ENCODE measurements at places on chromosomes 2 and 18.
A peak's percentile ranks its signal among the peaks of the same experiment; 100 is the strongest.

- no peak for DNase-seq
Observed at GRCh38 chr2:54560146-54560881, 104.2 kb downstream of the SPTBN1 start.

DNA sequence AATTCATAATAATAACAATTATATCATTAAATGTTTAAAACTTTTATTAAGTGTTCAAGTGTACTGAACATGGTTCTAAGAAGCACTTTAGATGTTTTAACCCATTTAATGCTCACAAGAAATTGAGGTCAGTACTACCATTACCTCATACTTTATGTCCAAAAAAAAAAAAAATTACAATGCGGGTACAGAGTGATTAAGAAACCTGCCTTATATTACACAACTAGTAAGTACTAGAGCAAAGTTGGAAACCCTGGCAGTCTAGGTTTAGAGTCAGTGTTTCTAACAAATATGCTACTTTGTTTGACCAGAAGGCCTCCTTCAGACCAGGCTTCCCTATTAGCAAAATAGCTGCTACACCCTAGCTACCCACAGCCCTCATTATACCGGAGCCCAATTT is 28.5 kb downstream of the PLEKHM3 start:
- DNase-seq: no peak

DNA sequence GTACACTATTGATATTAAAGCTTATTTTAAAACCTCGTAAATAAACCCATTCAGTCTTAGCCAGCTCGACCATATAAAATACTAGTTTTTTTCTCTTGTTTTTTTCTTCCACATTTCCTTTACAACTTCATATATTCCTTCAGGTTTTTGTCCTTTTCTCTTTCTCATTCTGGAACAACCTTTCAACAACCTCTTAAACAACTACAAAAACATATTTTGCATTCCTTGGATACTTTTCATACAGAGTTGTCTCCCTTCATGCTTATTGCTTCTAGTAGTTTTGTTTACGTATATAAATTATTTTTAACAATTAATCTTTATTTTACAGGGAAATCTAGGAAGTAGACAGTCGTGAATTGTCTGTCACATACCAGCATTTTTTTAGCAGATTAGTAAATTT is 41.2 kb downstream of the COMMD1 start:
- no peak for DNase-seq

- DNase-seq: peak; percentile 18
Observed at GRCh38 chr18:63831080-63831788, 56.0 kb downstream of the SERPINB7 start.

DNA sequence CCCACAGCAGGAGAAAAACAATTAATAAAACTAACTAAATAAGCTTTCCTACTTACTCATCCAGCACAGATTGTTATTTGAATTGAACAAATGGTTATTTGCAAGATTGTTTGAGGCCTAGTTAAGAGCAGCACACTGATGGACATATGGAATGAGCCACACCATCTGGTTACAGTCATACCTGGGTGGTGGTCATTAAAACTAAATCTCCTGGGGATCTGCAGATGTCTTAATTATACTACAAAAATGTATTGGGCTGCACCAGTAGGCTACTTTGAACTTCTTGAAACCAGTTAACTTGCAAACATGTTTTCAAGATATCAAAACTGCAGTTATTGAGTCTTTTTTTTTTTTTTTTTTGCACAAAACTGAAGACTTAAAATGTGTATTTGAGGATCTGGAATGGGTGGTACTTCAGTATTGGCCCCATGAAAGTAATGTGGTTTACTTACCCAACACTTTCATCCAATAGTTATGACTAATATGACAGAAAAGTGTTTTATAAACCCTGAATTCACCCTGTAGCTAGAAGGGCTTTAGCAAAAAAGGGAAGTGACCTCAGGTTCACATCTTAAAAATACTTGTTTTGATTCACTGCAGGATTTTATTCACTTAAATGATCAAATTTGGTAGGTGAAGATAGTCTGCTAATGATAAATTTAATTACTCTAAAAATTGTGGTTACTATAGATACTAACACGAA is 10.8 kb downstream of the AGFG1 start:
- no peak for DNase-seq
